GM12864 (cell line): ENCODE measurements at places on chromosomes 6 and 20.

GRCh38 chr6:42782689-42783176, 881 bp downstream of the BICRAL start:
- DNase-seq, result no peak

GRCh38 chr6:96816301-96816817, 20.9 kb downstream of the GPR63 start:
- DNase-seq, result no peak

DNA sequence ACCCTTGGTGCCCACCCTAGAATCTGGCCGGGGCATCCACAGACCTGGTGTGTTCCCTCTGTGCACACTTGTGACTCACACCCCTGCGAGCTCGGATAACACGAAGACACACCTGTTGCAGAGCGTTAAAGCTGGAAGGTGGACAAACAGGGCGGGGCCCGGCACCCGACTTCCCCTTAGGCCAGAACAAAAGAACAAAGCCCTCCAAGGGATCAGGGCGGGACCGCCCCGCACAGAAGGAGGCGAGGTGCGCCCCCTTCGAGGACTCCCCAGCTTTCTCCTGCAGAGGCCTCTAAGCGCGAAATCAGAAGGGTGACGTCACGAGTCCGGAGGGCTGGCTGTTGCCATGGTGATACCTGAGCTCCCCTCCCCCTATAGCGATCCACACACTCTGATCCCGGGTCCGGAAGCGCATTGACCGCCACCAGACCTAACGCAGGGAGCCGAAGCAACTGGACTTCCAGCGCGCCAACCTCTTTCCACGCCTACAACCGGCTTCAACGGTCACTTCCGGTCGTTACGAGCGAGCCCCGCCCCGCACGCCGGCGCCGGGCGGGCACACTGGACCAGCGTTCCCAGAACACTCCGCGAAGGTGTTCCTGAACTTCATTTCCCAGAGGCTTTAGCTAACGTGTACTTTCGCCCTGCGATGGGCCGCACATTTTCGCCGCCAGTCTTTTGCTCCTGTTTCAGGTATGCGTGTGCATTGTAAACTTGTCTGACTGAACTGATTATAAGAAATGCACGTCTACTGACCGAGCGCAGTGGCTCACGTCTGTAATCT, at the start of gene ZNF184:
Gene ZNF184, minus strand, starts transcription at position 489 of the 784 bp plus-strand sequence. CDS start 811 bp downstream, outside the sequence.
- peak; percentile 94 for DNase-seq

GRCh38 chr20:45449528-45449927, 20.0 kb upstream of the WFDC2 start:
- DNase-seq, result no peak

DNA sequence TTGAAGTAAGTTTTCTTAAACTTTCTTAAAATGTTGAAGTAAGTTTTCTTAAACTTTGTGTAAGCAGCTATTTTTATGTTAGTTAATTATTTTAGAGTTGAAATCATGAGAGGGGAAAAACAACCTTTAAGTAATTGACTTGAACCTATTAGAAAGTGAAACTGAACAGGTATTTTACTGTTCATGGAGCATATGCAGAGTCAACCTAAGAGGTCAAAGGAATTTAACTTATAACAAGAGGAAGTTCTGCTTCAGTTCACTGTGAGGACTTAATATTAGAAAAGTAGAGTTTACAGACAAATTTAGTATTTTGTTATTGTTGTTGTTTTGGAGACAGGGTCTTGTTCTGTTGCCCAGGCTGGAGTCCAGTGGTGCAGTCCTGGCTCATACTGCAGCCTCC, 38.0 kb downstream of the CDYL start:
- DNase-seq, result no peak

DNA sequence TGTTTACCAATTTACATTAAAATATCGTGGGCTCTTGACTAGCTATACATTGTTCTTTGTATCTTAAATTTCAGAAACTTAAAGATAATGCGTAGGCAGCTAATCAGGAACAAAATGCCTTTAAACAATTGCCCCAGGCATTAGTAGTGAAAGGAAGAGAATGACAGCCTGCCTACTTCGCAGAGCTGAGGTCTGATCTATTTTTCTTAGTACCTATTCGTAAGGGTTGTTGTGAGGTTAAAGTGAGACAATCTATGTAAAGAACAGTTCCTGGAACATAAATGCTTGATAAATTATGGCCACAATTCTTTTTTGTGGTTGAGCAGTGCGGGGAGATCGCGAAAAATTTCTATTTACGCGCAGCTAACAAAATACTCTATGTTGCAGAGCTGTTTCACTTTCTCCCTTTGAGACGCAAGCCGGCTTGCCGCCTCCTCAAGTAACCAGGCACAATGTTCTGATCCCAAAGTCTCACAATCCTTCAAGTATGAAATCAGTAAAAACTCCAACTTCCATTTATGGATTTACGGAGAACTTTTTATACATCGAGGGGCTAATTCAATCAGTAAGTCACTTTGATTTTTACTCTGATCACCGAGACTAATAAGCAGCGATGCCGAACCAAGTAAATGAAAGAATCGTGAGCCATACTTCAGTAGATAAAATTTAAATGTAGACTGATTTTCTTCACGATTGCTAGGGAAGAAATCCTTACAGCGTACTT, 878 bp upstream of the PNRC1 start:
- no peak for DNase-seq

DNA sequence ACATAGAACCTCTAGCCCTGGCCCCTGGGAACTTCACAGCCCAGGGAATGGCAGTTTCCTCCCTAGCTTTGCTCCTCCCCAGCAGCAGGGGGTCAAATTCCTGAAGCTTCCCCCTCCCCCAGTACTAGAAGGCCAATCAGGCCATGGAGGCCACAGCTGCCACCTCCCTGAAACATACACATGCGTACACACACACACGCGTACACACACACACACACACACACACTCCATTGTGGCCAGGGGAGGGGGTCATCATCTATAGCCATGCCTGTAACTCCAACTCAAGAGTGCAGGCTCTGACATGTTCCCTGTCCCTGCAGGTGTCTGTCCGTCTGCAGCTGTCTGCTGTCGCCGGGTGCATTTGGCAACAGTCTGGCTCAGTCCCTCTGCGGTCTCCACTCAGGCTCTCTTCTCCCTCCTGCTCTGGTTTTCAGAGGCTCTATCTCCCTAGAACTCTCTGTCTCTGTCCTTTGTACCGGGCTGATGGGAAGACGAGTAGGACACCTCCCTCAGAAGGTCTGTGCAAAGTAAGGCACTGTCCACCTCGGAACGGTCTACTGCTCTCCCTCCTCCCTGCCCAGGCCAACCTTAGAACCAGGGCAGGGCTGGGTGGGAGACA, 1.4 kb downstream of the LRFN2 start:
- DNase-seq, result no peak

DNA sequence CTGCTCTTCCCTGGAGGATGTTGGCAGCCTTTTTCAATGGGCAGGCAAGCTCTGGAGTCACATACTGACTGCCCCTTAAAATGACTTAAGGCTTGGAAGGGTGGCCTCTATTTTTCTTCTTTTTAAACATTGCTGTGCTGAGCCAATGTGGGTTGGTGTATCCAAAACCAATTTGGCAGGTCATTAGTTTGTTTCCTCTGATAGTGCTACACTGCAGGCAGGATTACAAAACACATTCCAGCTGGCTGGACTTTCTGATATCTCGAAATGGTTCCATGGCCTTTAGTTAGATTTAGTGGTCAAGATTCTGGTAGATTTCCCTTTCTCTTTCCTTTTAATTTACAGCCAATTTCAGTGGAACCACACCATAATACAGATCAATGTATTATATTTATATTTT, 28.1 kb upstream of the BMP2 start:
- no peak for DNase-seq

GRCh38 chr6:166862978-166863530, 93.3 kb downstream of the RNASET2 start:
- DNase-seq, result no peak

DNA sequence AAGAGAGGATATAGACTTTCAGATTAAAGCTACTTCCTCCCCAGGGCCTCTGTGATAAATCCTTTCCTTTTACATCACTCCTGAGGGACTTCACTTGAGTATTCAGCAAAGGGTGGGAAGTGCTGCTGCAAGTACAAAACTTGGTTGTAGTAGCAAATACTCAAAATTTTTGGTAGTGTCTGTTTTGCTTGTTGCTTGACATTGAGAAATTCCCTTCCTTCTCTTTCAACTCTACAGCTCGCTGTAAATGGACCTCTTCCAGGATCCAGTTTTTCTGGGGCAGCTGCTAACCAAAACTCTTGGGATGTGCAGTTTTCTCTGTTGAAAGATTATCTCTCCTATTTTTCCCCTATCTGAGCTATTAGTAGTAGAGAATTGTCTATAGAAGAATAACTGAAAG, 472.0 kb downstream of the CD109 start:
- no peak for DNase-seq

DNA sequence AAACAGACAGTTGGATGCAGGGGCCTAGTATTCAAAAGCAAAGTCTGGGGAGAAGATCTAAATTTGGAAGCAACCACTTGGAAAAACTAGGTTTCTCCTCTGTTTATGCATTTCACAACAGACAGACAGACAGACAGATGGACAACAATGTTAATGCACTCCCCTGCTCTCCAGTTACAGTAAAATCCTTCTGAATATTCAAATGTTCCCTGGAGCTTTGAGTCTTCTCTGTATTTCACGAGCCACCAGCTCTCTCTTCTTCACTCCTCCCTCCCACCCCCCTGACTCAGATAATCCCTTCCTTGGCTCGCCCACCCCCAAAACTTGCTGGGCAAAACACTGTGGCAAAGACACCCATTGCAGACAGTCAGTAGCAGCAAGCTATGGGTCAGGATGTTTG, 129.3 kb upstream of the TOP1 start:
- DNase-seq, result no peak

GRCh38 chr6:44234101-44235025, 11.0 kb downstream of the SLC29A1 start:
- DNase-seq, result no peak

GRCh38 chr6:129047834-129048233, 164.9 kb downstream of the LAMA2 start:
- no peak for DNase-seq

- DNase-seq, result no peak
These were observed 265.9 kb upstream of the FERMT1 start for GRCh38 chr20:6388671-6389197.

- no peak for DNase-seq
These were observed 30.1 kb downstream of the POU3F2 start for GRCh38 chr6:98864497-98864896.

DNA sequence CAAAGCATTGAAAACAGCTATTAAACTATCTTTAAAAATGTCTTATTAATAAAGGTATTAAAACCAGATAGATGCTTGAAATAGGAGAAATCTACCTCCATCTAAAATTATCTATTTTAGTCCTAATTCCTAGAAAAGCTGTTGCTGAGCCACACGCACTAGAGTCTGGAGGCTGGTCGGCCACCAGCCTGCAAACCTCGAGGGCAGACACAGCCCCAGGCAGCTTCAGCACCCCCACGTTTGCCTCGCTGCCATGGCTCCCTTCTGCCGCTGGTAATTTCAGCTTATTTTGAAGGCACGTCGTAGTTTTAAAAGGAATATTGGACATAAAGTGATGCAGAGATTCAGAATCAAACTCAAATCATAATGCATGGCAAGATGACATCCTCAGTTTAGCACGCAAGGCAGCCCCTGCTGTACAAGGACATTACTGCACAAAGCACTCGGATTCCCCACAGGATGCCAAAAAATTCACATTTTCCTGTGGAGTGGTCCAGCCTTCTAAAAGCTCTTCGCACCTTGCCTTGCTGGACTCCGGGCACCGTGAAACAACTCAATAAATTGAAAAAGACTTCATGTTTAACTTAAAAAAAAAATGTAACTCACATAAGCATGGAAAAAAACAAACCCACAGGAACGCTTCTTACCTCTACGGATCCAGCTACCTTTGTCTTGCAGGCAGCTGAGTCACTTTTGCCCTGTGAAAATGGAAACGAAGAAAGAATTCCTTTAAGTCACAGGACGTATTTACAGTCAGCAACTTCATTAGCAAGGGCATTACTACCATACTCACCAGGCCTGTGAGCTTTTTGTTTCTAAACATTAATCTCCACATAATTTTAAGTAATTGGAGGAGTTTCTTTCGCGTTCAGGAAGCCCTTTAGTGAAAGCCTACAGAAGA, 143.4 kb upstream of the RPS6KA2 start:
- no peak for DNase-seq

- no peak for DNase-seq
These were observed 184.9 kb upstream of the TENT5A start for GRCh38 chr6:81937296-81937937.

DNA sequence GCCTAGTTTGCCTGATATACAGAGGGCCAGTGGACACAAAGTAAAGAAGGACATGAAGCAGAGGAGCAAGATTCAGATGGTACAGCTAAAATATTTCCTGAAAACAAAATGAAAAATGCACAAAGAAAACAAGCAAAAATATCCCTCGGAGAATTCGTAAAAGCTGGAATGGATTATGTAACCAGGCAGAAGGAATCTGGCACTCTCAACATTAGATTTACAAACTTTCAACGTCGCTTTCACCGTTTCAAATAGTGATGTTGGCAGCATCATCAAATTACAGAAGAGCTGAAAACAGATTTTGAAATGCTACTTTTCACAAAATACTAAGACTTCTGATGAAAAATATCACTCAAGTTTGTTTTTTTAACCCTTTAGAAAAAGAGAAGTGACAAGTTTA, 11.7 kb downstream of the SMLR1 start:
- DNase-seq, result no peak

DNA sequence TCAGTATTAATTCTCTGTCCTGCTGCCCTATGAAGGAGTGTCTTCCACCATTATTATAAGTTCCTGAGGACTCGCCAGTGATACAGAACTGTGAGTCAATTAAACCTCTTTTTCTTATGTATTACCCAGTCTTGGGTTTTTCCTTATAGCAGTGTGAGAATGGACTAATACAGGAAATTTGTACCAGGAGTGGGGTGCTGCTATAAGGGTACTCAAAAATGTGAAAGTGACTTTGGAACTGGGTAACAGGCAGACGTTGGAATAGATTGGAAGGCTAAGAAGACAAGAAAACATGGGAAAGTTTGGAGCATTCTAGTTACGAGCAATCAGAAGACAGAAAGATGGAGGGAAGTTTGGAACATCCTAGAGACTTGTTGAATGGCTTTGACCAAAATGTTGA, 616.7 kb upstream of the EPHA7 start:
- no peak for DNase-seq

DNA sequence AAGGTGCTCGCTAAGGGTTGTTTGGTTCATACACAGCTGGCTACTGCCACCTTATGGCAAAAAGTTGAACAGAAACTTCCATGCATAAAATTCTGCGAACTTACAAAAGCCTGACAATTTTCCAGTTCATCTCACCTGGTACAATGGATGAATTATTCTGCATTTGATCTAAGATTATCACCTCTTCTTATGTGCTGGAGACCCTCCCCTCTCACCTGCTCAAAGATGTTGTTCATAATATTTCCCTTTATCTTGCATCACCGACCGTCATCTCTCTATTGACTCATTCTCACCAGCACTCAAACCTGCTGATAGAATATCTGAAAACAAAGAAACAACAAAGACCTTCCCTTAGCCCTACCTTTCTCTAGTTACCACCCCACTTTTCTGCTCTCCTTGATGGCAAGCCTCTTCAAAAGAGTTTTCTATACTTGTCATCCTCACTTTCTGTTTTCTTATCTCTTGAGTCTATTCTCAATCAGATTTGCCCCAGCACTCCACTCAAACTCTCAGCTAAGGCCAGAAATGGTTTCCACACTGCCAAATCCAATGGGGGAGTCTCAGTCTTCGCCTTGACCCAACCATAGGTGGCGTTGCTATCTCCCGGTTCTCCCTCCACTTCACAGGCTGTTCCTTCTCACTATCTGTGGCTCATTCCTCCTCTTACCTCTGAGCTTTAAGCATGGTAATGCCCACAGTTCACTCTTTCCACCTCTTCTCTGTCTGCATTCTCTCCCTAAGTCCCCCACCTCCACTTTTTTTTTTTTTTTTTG, 25.8 kb downstream of the SNRNP48 start:
- peak; percentile 24 for DNase-seq

GRCh38 chr20:49584418-49585382, 16.8 kb upstream of the PTGIS start:
- DNase-seq, result no peak
